ENCODE measurements at places on chromosomes 11 and 22.

- no peak for DNase-seq
Observed at GRCh38 chr22:39734866-39735265, 158.7 kb downstream of the ENTHD1 start.

DNA sequence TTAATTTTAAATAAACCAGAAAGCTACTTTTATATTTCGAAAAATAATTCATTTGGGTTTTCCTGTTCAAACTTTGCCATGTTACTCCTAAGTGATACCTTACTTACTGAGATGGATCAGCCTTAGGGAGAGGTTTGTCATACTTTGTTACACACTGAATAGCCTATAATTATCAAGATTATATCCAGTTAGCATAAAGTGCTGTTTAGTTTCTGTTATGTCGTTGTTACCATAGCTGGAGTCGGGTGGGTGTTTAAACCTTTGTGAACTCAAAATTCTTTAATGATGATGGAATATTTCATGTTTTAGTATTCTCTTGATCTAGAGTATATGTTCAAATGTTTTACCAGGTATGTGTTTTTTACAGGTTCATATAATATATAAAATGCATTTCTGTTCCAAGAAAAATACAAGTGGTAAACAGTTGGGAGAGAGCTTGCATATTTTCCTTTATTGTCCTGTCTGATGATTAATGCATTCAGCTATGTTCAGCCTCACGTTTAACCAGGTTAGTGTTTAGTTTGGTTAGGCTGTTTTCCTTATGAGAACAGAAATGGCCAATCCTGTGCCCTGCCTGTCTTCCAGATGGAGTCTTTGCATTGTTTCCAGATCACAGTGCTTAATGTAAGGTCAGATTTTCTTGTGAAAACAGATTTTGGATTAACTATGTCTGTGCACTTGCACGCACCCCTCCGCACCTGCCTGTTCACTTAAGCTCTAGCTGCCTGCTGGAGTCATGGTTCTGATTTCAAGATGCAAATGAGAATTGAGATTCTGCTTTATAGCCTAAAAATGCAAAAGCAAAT lies 105.6 kb downstream of the ATXN10 start:
- no peak for DNase-seq

GRCh38 chr11:20457001-20457799 lies 69.7 kb downstream of the PRMT3 start:
- DNase-seq: no peak

- no peak for DNase-seq
Observed at GRCh38 chr22:46604306-46604690, 15.9 kb upstream of the GRAMD4 start.

DNA sequence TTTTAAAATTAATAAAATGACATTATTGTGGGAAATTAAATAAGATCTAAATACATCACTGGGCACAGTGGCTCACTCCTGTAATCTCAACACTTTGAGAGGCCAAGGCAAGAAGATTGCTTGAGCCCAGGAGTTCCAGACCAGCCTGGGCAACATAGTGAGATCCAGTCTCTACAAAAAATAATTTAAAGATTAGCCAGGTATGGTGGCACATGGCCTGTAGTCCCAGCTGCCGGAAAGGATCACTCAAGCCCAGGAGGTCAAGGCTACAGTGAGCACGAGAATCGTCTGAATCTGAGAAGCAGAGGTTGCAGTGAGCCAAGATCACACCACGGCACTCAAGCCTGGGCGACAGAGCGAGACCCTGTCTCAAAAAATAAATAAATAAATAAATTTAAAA lies 15.9 kb upstream of the CARD10 start:
- DNase-seq: no peak

- DNase-seq: no peak
Observed at GRCh38 chr11:111001081-111001430, 244.5 kb upstream of the POU2AF2 start.

DNA sequence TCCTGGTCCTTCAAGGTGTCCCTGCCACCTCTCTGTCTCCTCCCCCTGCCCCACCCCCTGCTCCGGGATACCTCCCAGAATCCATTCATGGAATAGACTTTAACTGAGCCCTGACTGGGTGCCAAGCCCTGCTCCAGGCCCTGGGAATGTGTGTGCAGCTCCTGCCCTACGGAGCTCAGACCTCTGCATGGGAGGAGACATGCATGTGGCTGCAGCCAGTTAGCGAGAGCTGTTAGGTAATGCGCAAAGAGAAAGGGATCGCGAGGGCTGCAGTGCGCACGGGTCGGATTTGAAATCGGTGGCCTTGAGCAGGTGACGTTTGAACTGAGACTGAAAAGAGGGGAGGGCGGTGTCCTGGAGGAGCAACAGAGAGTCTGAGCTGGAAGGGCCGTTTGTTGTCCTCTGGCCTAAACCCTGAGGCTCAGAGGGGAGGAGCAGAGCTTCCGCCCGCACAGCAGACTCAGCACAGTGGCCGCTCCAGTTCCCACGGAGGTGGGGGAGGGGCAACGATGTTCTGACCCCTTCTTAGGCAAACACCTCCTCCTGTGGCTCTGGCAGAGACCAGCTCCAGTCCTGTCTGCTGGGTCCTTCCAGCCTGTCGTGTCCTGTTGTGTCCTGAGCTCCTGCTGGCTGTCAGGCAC lies 19.8 kb upstream of the LRRC10B start:
- no peak for DNase-seq

DNA sequence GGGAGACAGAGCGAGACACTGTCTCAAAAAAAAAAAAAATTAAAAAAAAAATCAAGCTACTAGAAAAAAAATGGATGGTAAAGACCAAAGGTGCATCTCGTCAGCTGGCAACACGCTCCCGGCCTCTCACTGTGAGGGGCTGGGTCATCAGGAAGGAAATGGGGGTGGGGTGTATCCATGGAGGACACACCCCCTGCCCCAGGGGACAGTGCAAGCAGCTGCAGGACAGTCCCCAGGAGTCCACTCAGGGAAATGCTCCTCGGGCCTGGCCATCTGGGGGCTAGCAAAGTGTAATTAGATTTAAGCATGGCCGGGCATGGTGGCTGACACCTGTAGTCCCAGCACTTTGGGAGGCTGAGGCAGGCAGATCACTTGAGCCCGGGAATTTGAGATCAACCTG lies 23.1 kb downstream of the TTLL1 start:
- DNase-seq: no peak

DNA sequence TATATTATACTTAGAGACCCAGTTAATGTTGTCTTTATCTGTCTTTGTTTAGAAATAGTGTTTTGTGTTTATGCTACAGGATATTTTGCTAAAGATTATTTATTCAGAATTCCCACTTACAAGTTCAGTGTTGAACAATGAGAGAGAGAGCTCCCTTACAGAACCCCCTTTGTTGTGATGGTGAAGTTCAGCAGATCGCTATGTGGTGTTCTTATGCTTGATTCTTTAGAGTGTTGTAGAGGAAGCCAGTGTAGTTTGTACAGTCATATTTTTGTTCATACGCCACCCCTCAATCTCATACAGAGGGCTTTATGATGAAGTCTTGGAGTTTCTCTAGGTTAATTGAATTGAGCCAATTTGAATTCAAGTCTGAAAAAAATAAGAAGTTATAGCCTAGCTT lies 150.2 kb downstream of the TMEM135 start:
- DNase-seq: no peak

DNA sequence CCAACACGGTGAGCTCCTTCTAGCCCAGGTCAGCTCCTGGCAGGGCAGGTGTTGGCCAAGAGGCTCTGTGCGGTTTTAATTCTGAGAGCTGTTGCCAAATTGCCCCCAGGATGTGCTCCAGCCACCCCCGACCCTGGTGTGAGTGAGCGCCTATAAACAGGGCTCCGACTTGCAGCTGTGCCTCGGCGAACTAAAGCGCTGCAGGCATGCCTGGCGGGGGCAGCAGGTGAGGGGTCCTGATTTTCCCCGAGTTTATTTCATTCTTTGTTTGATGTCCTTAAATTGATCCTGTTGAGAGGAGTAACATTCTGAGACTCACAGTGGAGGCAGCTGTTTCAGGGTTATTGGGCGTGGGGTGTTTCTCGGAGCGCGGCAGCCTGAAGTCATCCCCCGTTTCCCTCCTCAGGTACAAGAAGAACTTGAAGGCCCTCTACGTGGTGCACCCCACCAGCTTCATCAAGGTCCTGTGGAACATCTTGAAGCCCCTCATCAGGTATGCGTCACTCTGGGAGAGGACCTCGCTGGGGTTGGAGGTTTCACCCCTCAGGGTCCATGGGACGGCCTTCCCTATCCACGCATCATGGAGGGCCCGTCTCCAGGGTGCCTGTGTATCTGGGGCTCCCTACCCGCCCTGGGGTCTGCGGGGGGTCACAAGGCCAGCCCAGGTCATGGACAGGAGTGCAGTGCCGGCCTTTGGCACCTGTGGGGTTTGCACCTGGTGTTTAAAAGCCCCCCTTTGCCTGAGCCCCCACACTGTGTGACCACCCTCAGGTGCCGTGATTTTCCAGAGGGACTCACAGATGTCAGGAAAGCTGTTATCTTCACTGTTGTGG lies 62.1 kb downstream of the ARHGAP8 start:
- no peak for DNase-seq

DNA sequence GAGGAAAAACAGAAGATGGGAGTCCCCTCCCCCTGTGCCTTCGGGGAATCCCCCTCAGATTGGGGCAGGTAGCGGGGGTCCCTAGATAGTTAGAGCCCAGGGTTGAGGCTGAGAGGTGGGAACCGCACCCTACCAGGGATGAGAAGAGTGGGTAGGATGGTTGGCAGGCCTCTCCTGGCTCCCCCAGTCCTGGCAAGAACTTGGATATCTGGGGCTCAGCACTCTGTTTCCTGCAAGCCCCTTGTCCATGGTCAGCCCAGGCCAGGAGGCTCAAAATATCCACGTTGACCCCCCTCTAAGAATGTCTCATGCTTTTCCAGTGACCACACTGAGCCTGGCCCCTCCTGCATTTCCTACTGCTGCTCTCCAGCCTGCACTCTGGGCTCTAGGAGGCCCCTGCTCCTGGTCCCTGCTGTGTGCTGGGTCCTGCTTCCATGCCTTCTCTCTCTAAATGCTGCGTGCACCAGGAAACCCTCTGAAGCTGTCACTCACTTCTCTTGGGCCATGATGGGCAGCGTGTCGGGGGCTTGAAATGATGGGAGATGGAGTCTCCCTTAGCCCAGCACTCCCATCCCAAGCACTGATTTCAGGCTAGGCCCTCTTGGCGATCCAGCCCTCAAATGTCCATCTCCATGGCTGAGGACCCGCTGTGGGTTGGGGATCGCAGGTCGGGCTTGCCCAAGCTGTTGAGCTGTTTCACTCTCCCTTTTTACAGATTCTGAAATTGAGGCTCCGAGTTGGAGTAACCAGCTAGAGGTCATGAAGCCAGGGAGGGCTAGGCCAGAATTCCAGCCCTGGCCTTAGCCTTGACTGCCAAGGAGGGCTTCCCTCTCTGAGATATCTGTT lies 2.0 kb downstream of the MAP3K11 start:
- DNase-seq: no peak

DNA sequence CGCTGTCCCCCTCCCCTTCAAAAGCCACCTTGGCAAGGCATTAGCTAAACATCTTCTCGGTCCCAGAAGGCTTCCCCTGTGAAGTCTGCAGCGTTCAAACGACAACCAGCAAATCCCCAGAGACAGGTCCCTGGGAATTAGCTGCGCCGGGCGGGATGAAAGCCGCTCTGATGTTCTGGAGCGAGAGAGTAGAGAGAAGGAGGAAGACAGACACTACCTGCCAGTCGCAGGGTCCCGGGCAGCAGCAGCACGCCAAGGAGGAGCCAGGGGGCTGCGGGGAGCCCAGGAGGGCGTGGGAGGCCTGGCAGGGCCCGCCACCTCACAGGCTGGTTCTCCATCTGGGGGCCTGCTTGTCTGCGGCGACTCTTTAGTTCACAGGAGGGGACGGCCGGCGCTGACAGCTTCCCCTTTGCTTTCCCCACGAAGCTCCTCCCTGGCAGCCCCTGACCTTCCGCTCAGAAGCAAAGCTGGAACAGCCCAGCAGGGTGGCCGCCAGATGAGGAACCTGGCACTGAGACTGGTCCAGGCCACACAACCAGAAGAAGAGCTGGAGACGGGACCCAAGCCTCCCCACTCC lies at the start of gene NFAM1:
Gene NFAM1 (minus strand): TSS at position 384 of the 577 bp plus-strand sequence. CDS start 46 bp downstream, at position 338.
- DNase-seq: no peak

- DNase-seq: no peak
Observed at GRCh38 chr11:78226684-78227680, 38.3 kb downstream of the USP35 start.

DNA sequence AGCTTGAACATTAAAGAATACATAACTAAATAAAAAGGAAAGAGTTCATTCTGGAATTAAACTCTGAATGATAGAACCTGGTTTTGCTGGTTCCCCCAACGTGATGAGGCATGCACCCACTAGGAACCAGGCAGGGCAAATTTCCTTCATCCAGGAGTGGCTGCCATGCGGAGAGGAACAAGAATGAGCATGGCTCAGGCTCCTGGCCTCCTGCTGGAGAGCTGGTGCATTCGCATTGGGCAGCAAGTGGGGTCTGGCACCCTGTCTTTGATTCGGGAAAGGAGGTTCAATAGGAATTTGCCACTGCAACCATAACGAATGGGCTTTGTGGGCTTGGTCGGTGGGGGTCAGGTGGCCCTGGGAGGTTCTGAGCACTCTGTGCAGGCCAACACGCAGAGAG lies 169.8 kb upstream of the TENM4 start:
- DNase-seq: no peak

- DNase-seq: no peak
Observed at GRCh38 chr11:69840371-69841169, 21.4 kb upstream of the FGF3 start.

DNA sequence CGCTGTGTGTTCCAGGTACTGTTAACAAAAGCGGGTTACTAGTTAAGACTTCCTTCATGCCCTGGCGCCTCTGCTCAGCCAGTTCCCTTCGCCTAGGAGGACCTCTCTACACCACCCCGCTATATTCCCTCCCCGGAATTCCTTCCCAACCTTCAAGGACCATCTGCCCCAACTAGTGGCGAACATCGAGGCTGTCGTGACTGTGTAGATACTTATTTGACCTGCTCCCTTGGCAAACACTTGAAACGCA lies 450 bp upstream of the BCL2L13 start:
- no peak for DNase-seq

DNA sequence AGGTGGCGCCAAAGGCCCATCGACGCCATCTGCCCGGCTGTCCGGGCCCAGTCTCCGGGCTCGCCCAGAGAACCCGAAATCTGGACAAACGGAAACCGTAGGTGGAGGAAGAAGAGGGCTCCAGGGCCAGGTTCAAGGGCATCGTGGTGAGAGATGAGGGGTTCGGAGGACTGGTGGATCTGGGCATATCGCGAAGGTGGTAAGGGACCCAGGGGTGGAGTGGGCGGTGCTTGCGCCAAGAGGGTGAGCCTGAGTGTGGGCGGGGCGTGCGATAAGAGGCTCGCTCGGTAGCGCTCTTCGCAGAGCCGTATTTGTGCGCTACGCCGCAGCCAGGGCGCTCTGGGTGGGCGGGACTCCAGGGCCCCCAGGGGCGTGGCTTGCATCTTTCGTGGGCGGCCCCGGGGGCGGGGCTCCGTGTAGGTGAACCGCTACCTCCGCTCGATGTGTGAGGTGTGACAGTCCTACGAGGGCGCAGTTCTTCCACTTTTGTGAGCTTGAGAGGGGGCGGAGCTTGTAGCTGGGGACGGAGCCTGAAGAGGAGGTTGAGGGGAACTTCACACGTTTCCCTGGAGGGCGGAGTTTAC lies 4.8 kb downstream of the CD248 start:
- peak; percentile 89 for DNase-seq

- no peak for DNase-seq
Observed at GRCh38 chr11:77191429-77191822, 63.4 kb downstream of the MYO7A start.

Data from HCEC 1CT (cell line).